ENCODE measurements at places on chromosomes 4 and X.

- no peak for DNase-seq
Observed at GRCh38 chr4:7655511-7656243, 220.9 kb upstream of the PSAPL1 start.

GRCh38 chr4:158492391-158492790 is 29.3 kb upstream of the RXFP1 start:
- DNase-seq: peak; percentile 13

DNA sequence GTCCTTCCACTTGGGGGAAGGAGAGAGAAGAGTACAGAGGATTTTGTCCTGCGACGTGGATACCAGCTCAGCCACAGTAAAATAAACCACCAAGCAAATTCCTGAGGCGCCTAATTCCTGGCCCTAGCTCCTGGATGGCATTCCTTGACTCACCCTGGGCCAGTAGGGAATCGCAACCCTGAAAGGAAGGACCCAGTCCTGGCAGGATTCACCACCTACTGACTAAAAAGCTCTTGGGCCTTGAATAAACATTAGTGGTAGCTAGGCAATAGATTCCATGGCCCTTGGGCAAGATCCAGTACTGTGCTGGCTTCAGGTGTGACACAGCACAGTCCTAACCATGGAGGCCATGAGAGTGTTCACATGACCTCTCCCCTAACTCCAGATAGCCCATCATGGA is 45.6 kb downstream of the GABRA3 start:
- no peak for DNase-seq

- no peak for DNase-seq
Observed at GRCh38 chrX:30798810-30799209, 90.2 kb downstream of the TAB3 start.
